Activated T-helper 1 cell treated with anti-CD3 and anti-CD28 coated beads, Interleukin-12 subunit alpha, Interleukin-12 subunit beta, Interleukin-2, Interleukin-4 antibody, amounts not matched to agents 30 ng/mL and 10 ng/mL and 1 ng/mL, durations not matched to agents 14 hours and 24 hours and 36 hours (primary cell): ENCODE measurements at places on chromosomes 13 and 19. TPM values are rescaled to one million over a fixed set of nuclear protein-coding genes. Genes with fewer than 3 reads are reported as not detected.

- DNase-seq = no peak
These were observed 32.5 kb downstream of the MARK4 start for GRCh38 chr19:45283443-45284033.

DNA sequence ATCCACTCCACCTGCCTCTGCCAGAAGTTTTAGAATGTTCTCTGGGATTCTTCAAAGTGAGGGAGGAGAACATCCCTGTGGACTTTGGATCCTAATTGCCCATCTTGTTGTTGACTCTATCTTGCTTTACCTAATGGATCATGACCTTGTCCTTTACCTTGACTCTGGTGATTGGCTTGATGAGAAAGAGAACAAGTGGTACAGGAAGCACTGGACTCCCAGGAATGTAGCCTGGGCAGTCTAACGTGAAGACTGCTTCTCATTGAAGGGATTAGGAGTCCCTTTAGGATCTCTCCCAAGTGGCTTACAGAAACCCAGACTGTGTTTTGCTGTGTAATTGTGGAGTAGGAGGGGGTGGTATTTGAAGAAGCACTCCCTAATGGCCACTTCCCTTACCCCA, 63.9 kb downstream of the SLC10A2 start:
- DNase-seq = no peak

- no peak for DNase-seq
These were observed 5.0 kb downstream of the TLE5 start for GRCh38 chr19:3057275-3057714.

Gene ADGRE1
- total RNA-seq = 4.6 and 5.5 TPM in 2 replicates

Gene SCEL
- not detected in 2 replicates for total RNA-seq

- DNase-seq = no peak
These were observed 23.7 kb upstream of the UBE2L5 start for GRCh38 chr13:30398601-30399072.

Gene BST2
- total RNA-seq = 146 and 148 TPM in 2 replicates

DNA sequence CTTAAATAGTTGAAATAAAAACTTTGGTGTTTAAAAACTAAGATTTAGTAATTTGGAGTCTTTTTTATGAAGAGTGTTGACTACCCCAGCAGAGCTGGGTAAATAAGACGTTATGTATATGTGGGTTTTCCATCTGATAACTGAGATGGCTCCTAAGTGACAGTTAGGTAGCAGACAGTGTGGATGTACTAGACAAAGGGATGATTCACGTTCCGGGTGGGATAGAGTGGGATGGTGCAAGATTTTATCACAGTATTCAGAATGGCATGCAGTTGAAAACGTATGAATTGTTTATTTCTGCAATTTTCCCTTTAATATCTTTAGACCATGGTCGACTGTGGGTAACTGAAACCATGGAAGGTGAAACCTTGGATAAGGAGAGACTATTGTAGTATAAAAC, 50.4 kb downstream of the NAA16 start:
- no peak for DNase-seq

Gene PLIN4
- not detected in 2 replicates for total RNA-seq

GRCh38 chr19:21835429-21835809, 563 bp downstream of the ZNF43 start:
- DNase-seq = no peak

GRCh38 chr19:52248241-52248640, 21.1 kb upstream of the ZNF766 start:
- DNase-seq = peak; percentile 12

Gene ANGPTL4
- total RNA-seq = 2.3 and 3.8 TPM in 2 replicates

GRCh38 chr13:109684824-109685202, 101.6 kb downstream of the IRS2 start:
- DNase-seq = no peak
